ENCODE measurements at places on chromosomes 13 and 19.
A peak's percentile ranks its signal among the peaks of the same experiment; 100 is the strongest.

DNA sequence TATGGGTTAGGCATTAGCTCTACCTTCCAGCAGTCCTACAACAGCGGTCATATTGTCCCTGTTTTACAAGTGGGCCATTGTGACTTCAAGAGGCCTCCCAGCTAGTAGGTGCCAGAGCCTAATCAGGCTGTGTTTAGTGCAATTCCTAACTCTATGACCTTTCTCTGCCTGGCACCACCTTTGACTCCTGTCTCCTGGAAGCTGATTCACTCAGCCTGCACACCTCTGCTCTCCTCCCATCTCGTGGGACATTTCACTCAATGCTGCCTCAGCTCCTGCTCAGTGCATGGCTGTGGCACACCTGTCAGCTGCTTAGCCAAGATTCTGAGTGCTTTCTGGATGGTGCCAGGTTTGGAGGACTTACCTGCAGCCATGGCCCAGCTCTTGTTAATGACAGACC, 9.5 kb upstream of the GJB6 start:
- no peak for DNase-seq

DNA sequence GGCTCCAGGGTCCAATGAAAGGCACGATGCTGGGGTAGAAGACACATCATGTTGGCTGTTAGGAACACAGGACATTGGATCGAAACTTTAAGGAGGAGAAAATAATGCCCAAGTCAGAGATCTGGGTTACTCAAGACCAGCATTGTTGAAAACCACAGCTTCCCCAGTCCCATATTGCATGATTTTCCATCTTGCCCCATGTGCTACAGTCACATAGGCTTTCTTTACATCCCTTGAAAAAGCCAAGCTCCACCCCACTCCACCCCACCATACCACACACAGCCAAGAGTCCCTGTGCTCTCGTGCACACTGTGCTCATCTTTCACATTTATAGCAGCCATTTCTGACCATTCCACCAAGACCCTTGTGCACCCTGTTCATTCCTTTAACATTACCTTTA, 636.2 kb downstream of the DIAPH3 start:
- DNase-seq, result no peak

DNA sequence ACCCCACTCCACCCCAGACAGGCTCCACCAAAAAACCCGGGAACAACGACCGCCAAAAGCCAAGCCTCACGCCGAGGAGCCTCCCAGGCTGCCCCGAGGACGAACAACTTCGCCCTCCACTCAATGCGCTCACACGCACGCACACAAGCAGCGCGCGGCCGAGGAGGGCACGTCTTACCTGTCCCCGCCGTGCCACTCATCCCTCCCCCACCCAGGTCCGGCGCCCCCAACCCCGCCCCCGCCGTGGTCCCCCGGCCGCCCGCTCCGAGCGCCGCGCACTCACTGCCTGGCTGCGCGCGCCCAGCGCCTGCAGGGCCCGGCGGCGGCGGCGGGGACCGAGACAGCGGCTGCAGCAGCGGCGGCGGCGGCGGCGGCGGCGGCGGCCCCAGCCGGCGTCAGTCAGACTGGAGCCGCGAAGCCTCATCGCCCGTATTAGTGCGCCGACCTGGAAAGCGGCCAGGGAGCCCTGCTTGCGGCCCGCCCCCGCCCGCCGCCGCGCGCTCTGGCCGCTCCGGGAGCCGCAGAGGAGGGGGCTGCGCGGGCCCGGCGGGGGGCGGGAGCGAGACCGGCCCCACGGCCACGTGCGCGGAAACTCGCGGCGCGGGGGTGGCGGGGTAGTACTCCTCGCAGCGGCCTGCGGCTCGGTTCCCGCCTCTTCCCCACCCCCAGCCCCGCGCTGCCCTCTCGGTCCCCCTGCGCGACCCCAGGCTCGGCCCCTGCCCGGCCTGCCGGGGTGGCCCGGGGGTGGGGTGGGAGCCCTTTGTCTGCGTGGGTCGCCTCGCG, at the start of gene SMAD9:
Gene SMAD9, minus strand, starts transcription at position 406 of the 783 bp plus-strand sequence. CDS start 40,549 bp downstream, outside the sequence.
- DNase-seq, result peak; percentile 89

DNA sequence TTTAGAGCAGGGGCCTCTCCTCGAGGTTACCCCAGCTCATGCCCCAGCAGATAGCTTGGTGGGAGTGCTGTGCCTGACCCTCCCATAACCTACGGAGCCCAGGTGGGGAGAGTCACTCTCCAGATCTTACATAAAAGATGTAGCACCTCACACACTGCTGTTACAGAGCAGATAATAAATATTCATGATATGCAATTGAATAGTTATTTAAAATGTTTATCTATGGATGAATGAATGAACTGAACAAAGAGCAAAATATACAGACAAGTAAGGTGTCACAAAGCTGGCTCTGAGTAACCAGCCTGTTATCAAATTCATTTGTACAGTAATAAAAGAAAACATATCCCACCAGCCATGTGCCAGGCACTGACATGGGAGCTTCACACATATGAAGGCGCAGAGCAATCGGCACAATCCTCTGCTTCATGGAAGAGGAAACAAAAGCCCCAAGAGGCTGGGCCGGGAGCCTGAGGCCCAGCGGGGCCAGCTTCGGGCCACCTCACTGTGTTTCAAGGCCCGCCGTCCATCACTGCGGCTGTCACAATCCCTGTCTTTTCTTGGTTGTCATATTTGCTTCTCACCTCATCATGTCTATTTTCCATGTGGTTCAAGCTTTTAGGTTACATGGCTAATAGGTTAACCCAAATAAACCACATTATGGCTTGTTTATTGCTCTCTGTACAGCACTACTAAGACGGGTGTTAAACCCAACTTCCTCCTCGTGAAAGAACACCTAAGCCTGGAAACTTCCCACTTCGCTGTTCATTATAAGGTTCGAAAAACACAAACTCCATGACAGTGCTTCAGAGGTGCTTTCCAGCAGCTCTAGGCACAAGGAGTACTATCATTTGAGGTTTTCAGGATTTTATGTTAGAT, 78.4 kb downstream of the IRS2 start:
- no peak for DNase-seq

GRCh38 chr19:55679343-55680257, 4.6 kb downstream of the EPN1 start:
- no peak for DNase-seq

DNA sequence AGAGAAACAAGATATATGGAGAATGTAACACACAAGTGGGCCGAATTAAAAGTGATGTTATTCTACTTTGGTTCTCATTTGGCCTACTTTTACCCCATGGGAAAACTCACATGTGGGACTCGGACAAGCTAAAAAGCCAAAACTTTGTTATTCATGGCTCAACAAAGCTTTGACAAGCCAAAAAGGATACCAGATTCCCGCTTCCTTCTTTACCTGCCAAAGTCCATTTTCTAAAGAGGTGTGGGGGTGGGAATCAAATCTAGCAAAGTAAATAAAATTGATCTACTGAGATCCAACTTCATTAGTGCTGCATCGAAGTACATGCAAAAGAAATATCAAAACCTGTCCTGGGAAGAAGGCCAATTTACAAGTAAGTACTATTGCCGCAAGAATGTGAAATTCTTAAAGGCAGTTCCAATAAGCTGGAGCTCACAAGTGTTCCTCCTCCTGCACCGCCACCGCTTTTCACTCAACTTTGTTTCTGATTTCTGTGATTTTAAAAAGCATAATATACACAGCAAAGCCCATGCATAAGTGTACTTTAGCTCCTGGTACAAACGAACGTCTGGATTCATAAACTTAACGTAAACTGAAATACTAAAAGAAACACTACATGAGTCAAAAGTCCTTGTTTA, 1.1 kb downstream of the LNX2 start:
- DNase-seq, result no peak

GRCh38 chr13:42001580-42001979, 40.7 kb upstream of the VWA8 start:
- peak; percentile 78 for DNase-seq

DNA sequence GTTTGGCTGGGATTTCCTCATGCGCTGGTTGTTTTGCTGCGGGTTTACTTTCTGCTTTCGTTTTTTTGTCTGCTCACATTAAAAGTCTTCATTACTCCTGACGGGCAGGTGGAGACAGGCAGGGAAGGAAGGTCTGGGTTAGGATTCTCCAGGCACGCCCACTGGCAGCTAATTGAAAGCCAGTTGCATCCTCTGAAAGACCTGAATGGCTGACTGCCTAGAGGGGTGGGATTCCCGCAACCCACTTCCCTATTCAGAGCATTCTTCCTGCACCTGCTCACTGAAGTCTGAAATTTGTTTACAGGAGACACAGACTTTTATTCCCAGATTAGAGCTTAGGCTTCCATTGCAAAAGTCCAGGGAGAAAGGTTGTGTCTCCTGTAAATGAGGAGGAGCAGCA, 172.0 kb downstream of the UQCRFS1 start:
- no peak for DNase-seq

DNA sequence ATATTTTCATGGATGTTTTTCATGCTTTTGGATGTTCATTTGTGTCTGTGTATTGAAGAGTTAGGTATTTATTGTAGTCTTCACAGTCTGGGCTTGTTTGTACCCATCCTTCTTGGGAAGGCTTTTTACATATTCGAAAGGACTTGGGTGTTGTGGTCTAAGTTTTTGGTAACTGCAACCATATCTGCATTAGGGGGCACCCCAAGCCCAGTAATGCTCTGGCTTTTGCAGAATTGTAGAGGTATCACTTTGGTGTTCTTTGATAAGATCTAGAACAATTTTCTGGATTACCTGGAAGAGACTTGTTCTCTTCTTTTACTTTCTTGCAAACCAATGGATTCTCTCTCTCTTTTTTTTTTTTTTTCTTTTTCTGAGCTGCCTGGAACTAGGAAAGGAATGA, 581.3 kb downstream of the DACH1 start:
- no peak for DNase-seq

GRCh38 chr19:36027696-36028095, 5.0 kb downstream of the CLIP3 start:
- no peak for DNase-seq

DNA sequence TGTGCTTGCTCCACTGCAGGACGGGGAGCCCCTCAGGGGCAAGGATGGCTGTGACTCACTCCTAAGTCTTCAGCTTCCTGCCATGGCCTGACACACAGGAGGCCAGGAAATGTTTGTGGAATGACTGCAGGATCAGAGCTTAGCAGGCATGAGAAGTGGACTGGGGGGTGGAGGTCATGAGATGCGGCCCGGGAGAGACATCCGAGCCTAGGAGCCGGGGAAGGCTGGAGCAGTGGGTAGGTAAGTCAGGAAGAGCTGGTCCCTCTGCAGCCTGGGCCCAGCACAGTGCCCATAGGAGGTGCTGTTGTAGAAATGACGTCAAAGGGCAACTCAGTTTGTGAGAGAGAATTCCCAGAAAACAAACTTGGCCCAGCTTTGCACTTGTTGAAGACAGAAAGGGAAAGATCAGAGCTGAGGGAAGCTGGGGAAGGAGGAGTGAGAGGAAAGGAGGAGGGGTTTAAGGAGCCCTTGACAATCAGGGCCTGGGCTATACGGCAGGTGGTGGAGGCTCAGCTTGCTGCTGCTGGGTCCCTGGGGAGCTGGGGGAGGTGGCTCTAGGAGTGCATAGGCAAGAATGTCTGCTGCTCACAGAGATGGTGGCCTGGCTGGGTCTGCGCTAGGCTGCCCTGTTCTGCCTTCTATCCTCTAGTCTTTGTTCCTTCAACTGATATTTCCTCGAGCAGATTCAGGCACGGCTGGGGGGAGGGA, 18.5 kb downstream of the POU2F2 start:
- DNase-seq, result peak; percentile 92

DNA sequence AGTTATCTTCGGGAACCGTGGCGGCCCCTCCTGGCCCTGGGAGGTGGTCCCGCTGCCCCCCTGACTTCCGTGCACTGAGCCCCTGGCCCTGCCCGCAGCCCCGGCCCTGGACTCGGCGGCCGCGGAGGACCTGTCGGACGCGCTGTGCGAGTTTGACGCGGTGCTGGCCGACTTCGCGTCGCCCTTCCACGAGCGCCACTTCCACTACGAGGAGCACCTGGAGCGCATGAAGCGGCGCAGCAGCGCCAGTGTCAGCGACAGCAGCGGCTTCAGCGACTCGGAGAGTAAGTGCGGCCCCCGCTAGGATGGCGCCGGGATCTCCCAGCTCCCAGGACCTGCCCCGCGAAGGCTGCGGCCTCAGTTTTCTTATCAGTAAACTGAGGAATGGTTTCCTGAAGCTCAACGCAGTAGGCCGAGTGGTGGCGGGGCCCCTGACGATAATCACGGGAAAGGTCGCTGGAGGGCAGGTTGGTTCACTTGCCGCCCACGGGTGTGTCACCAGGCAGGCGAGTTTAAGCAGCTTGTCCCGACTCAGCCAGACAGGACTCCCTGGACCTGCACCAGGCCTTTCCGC, 924 bp downstream of the RGCC start:
- peak; percentile 49 for DNase-seq

DNA sequence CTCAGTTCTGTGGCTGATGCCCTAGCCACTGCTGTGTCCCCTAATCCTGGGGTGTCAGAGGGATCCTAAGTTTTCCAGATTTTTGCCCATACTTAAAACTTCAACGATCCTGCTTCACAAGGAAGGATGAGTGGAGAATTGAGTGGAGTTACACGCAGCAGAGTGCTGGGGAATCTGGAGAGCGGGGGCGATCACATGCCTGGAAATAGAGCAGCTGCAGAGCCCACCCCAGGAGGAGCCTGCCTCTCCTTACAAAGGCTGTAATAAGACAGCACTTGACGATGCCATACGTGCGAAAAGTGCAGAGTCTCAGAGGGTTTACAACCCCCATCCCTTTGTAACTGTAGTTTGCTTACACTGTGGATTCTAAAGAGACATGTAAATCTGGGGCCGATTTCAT, 40.6 kb downstream of the SUGP2 start:
- no peak for DNase-seq

GRCh38 chr19:14507704-14508542, 10.3 kb downstream of the DNAJB1 start:
- peak; percentile 30 for DNase-seq

GRCh38 chr13:113367020-113367560, 3.2 kb upstream of the GRTP1 start:
- no peak for DNase-seq

DNA sequence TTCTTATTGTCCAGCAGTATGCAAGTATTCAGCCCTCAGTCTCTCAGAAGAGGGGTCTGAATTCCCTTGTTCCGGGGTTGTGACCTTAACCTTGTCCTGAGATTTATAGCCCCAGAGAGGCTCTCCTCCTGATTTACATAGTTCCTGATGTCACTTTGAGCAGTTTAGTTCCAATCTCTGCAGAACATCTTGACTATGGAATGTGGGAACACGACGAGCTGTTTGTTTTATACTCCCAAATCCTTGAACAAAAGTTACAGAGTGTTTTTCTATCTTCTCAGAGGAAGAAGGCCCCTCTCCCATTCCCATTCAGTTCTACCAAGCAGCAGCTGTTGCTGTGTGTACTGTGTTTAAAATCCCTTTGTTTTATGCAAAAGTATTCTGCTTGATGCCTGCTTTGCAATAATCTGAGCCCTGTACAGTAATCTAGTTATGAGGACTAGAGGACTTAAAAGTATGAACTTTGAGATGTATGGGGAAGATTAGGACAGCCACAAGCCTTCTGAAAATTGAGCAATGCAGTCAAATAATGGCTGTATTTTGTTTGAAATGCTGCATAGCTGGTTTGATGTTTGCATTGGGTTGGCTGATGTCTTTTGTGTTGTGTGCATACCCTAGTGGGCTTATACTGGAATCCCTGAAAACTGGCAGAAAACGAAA, 74.7 kb downstream of the KL start:
- no peak for DNase-seq

- DNase-seq, result no peak
Measured at GRCh38 chr13:62524498-62524897, 1108.8 kb upstream of the PCDH20 start.

- no peak for DNase-seq
Measured at GRCh38 chr13:39556866-39557265, 46.1 kb downstream of the LHFPL6 start.

GRCh38 chr13:23901365-23901764, 4.1 kb upstream of the C1QTNF9B start:
- DNase-seq, result no peak

Measured in AG20443 (cell line).